ENCODE measurements at places on chromosomes 4 and X.

- DNase-seq = no peak
Observed at GRCh38 chrX:70009970-70010369, 39.8 kb downstream of the AWAT2 start.

GRCh38 chr4:55906989-55907388, 41.8 kb upstream of the CEP135 start:
- DNase-seq = no peak

- DNase-seq = no peak
Observed at GRCh38 chr4:166903408-166903807, 330.9 kb downstream of the SPOCK3 start.

GRCh38 chr4:102335616-102336015, 9.7 kb downstream of the SLC39A8 start:
- no peak for DNase-seq

GRCh38 chrX:39854772-39855747, 242.7 kb downstream of the BCOR start:
- DNase-seq = no peak

GRCh38 chr4:15423285-15423711, 4.5 kb upstream of the C1QTNF7 start:
- DNase-seq = no peak

- peak; percentile 78 for DNase-seq
Observed at GRCh38 chr4:113760795-113761619, 531 bp downstream of the CAMK2D start.

DNA sequence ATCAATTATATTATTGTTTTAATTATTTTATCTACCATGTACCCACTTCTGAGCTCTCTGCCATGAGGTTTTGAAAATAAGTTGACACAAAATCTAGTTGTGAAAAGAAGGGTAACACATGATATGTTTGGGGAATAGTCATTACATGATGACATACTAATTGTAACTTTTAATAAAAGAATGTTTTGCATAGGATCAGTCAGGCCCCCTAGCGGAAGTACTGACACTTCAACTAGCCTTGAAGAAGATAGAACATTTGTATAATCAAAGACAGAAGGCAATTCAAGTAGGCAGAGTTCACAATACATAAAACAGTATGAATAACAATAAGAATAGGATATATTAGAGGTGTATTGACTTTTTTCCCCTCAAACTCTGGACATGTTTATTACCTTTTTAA, 1191.0 kb upstream of the AGA start:
- DNase-seq = peak; percentile 3

DNA sequence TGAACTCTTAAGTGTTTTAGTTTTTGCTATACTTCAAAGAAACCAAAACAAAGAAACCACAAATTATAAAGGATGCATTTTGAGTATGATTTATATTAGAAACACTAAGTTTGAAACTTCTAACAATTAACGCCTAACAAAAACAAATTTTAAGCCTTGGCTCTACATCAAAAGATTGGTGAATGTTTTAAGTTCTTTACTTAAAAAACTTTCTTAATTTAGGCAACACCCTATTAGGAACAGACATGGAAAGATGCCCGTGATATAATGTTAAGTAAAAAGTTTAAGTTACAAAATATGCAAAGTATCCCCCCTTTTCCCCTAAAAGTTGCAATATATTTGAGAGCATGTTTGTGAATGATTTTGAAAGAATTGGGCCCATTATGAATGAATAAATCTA, 21.2 kb downstream of the PROM1 start:
- DNase-seq = no peak

- DNase-seq = no peak
Observed at GRCh38 chr4:141657550-141658250, 21.3 kb downstream of the IL15 start.

GRCh38 chr4:153927451-153927850, 138.6 kb upstream of the SFRP2 start:
- DNase-seq = no peak

GRCh38 chr4:99711657-99712056, 54.0 kb upstream of the C4orf54 start:
- no peak for DNase-seq

DNA sequence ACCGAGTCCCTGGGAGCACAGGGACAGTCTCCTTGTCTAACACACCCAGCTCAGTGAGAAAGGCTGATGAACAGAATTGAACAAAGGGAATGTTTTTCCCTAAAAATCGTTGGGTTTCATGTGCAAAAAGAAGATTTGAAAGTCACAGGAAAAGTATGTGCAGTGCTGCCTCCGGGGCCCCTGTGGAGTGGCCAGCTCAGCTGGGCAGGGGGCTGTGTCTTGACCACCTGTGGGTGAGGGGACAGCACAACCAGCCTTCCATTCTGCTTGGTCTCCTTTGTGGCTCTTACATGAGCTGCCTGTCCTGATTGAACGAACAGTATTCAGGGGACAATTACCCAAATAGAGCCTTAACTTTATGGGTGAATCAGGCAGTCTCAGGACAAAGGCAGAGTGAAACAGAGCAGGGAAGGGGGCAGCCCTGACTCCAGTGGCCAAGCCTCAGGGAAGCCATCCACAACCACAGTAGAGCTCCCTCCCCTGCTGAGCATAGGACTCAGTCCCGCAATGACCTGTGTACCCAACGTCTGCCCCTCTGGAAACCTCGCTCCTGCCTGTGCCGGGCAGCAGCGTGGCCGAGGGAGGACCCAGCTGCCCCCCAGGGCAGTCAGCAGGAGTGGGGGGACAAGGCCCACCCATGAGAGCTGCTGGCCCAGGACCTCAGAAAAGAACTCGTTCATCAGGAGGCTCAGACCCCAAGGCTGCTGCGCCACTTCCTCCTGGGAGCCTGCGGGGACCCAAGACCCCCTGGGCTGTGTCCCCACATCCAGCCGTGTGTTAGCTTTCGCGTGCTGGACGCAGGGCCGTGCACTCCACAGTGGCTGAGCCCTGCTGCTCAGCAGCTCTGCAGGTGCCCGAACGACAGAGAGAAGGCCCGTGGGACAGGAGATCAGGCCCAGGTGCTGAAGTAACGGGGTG, 59.6 kb upstream of the MXD4 start:
- DNase-seq = no peak

DNA sequence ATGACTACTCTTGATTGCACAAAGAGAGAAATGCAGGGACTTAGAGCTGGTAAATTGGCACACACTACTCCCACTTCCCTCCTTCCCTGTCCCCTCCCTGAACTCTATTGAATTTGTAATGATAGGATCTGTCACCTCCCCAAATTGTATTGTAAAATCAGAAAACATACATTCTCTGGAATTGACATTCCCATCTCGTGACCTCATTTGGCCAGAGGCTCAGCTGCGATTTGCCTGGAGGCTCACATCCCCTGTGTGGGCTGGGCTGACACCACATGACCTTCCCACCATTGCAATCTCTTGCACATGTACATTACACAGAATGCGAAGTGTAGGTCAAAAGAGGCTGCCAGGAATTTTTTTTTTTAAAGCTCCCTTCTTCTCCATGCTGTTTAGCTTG, 172.1 kb downstream of the MID1IP1 start:
- peak; percentile 23 for DNase-seq

DNA sequence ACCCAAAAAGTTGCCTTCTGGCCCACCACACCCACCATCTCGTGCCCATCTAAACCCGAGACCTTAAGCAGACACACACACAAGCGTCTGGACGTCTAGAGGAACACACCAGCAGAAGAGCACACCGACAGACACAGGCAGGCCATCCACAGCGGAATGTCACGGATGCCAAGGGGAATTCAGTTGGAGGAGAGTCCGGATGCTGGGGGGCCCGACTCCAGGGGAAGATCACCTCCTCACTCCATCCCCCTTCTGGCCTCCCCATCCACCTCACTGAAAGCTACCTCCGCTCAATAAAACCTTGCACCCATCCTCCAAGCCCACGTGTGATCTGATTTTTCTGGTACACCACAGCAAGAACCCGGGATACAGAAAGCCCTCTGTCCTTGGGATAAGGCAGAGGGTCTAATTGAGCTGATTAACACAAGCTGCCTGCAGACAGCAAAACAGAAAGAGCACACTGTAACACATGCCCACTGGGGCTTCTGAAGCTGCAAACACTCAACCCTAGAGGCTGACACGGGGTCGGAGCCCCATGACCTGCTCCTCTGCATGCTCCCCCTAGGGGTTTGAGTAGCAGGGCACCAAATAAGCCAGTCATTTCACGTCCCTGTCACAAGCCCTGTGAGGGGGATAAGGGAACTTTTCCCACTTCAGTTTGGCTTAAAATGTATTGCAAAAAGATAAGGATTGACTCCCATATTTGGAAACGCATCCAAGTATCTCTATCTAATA, 339.6 kb upstream of the PCDH10 start:
- peak; percentile 26 for DNase-seq

DNA sequence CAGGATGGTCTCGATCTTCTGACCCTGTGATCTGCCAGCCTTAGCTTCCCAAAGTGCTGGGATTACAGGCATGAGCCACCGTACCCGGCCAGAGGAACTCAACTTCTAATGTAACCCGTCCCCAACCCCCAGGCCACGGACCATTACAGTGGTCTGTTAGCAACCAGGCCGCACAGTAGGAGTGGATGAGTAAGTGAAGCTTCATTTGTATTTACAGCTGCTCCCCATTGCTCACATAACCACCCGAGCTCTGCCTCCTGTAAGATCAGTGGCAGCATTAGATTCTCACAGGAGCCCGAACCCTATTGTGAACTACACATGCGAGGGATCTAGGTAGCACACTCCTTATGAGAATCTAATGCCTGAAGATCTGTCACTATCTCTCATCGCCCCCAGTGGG, 119.6 kb downstream of the SHROOM3 start:
- no peak for DNase-seq

DNA sequence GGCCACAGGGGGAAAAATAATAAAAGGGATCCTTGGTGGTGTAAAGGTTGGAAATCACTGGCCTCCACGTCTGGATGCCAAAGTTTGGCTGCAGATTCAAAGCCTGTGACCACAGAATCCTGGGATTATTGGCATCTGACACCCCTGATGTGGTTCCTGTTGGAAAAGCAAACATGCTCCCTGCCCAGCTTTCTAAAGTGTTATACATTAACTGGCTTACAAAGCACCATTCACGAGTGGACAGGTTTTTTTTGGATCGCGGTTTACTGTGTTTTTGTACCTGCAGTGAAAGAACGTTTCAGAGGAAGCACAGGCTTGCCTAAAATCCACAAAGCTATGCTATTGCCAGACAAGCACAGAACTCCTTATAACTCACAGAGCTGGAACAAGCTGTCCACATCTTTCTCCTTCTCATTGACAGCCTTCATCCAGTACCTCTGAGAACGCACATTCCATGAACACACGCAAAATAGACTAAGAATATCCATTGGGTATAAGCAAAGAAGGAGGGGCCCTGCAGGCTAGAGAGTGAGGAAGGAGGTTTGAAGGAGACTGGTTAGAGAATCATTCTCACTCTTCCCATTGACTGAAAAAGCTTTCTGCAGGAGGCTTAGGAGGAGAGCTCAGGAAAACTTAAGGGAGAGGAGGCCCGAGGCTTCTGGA, 14.5 kb upstream of the CAPN6 start:
- DNase-seq = no peak

- peak; percentile 40 for DNase-seq
Observed at GRCh38 chr4:1043651-1044468, 32.4 kb downstream of the FGFRL1 start.

DNA sequence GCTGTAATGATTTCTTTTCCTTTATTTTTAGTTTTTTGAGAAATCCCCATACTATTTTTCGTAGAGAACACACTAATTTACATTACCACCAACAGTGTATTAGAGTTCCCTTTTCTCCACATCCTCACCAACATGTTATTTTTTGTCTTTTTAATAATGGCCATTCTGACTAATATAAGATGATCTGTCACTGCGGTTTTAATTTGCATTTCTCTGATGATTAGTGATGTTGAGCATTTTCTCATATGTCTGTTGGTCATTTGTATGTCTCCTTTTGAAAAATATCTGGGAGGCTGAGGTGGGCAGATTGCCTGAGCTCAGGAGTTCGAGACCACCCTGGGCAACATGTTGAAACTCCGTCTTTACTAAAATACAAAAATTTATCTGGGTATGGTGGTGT, 30.2 kb downstream of the SPINK2 start:
- DNase-seq = no peak

GRCh38 chrX:51461053-51462044, 35.0 kb downstream of the NUDT11 start:
- peak; percentile 90 for DNase-seq

- DNase-seq = peak; percentile 64
Observed at GRCh38 chrX:149950681-149951080, 12.4 kb upstream of the EOLA2 start.

GRCh38 chr4:88965053-88965452, 91.9 kb downstream of the FAM13A start:
- no peak for DNase-seq

DNA sequence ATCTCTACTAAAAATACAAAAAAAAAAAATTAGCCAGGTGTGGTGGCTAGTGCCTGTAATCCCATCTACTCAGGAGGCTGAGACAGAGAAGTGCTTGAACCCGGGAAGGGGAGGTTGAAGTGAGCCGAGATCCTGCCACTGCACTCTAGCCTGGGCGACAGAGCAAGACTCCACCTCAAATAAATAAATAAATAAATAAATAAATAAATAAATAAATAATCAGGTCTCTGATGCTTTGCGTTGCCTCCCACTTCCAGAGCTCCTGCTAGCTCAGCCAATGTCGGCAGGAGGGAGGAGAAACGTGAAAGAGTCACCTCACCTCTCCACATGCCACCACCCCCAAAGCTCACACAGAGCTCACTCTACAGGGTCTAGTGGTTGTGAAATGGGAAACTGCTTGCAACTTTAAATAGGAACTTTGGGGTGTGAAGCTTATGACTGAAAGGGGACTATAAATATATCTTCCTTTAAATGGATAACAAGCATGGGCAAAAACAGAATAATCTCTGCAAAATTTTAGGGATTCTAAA, 7.9 kb downstream of the SMIM31 start:
- DNase-seq = no peak

DNA sequence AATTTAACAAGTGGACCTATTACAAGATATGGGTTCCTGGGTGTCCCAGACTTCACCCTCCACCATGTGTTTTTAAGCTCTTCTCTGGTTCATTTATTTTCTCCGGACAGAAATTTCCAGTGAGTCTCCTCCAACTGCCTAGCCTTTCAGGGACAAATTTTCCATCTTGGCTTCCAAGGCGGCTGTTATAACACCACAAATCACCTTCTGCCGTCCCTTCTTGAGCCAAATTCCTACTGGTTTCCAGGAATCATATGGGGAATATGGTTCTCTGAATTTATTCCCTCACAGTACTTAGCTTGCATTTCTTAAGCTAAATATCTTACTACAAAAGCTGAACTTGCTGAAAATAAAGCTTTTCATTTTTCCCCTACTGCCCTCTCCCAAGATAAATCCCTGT, 18.8 kb downstream of the NEXMIF start:
- DNase-seq = no peak

GRCh38 chr4:52843958-52844357, 18.2 kb upstream of the RASL11B start:
- DNase-seq = no peak

DNA sequence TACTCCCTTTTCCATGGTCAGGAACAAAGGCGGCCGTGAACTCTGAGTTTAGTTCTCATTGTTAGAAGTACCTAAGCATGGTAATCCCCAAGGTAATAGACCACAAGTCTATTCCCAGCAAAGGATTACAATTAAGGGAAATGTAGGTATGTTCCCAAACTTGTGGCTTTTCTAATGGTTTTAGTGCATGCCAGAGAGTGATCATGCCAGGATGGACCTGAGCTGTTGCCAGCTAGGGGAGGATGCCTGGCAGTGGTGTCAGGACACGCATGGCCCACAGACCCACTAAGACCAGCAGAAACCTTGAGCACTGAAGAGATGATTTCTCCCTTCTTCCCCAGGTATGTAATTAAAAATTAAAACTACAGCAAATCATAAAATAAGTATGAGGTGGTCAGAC, 60.8 kb downstream of the COQ2 start:
- DNase-seq = no peak
